ENCODE measurements at places on chromosomes 6 and 20.

DNA sequence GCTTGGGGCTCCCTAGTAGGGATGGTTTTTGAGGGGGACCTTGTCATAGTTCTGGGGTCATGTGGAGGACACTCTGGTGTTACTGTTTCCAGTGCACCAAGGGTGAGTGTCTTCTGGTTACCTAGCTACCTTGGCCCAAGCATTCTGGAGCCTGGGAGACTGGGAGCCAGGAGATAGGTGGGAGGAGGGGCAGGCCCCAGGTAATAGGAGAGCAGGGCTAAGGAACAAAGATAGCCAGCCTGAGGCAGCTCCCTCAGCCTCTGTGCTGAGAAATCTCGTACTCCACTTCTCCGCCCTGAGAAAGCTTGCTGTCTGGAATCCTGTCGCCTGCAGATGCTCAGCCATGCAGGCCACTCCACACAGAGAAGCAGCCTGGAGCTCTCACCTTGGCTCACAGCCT, 8.3 kb upstream of the ENTPD6 start:
- DNase-seq = no peak

DNA sequence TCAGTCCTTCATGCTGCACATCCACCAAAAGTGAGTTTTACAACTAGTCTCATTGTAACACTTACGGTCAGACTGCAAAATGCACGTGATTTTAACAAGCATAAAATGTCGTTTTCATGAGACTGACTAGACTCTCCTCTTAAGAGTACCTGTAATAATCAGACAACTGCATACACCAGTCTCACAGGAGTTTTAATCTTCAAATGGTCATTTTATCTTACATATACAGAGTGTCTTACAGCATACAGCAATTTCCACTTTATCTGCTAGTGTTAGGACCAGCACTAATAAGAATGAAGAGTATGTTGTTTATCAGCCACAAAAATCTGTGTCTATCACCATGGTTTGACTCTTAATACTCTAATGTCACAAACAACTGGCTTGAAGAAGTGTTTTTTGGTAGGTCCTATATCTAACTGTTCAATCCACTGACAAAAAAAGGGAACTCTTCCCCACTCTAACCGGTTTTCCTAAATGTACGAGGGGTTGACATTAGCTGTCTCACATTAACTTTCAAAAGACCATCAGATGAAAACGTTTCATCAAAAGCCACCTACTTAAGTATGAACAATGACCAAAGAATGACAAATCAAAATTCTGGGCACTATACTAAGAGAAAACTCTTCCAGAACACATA, 1.5 kb upstream of the ASF1A start:
- no peak for DNase-seq

DNA sequence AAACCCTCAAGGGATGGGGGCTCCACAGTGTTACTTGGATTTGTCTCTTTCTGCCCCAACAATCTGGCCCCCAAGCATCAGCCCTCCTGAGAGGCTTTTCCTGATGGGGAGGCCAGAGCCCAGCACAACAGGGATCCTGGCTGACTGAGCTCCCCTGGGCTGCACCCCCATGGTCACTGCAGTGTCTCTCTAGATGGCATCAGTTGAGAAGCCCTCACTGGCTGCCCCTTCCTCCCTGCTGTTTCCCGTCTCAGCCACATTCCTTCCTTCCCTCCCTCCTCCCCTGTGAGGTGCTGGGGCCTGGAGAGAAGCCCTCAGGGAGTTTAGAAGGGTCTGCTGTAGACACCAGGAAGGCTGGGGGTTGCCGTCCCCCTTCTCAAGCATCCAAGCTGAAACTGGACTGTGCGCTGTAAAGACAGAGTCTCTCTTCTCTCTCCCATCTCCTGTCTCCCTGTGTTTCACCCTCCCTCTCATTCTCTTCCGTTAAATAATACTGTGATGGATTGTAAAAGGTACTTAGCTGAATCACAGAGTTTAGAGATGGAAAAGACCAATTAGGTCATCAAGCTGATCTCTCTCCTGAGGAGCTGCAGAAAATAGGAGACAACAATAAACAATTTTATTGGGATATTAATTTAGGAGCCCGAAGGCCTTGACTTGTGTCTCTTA, 29.7 kb downstream of the SAYSD1 start:
- DNase-seq = no peak

- peak; percentile 56 for DNase-seq
Observed at GRCh38 chr20:57630061-57630460, 9.8 kb upstream of the ZBP1 start.

GRCh38 chr20:5670036-5670536, 80.1 kb upstream of the SHLD1 start:
- DNase-seq = no peak

DNA sequence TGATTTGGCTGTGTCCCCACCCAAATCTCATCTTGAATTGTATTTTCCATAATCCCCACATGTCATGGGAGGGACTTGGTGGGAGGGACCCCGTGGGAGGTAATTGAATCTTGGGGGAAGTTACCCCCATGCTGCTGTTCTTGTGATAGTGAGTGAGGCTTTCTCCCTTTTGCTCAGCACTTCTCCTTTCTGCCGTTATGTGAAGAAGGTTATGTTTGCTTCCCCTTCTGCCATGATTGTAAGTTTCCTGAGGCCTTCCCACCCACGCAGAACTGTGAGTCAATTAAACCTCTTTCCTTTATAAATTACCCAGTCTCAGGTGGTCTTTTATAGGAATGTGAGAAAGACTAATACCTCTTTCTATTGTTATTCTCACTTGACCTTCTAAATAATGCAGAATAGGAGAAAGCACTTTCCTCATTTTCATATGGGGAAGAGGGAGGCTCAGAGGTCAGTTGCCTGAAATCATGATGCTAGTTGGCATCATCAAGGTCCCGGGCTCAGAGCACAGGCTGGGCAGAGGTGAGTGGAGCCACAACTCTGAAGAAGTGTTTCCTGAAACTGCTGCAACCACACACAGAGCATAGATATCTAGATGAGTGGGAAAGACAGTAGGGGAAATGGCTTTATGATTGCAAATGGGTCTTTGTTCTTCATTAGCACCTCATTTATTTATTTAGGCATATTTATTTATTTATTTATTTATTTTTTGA, 191.0 kb downstream of the QKI start:
- DNase-seq = no peak

DNA sequence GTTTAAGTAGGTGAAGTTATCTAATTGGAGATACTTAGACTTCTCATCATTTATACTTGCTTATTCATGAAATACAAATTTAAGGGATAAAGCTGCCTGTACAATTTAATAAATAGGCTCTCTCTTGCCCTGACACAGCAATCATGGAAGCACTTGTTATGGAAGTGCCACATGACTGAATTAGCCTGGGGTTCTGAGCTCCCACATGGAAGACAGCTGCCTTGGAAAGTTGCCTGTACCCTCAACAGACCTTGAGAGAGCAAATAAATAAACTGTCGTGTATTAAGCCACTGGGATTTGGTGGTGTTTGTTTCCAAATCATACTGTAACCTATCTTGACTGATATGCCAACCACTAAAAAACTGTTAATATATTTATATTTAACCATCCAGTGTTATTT, 87.0 kb upstream of the RSPO3 start:
- no peak for DNase-seq

- DNase-seq = no peak
Observed at GRCh38 chr6:156316583-156317125, 460.5 kb upstream of the ARID1B start.

DNA sequence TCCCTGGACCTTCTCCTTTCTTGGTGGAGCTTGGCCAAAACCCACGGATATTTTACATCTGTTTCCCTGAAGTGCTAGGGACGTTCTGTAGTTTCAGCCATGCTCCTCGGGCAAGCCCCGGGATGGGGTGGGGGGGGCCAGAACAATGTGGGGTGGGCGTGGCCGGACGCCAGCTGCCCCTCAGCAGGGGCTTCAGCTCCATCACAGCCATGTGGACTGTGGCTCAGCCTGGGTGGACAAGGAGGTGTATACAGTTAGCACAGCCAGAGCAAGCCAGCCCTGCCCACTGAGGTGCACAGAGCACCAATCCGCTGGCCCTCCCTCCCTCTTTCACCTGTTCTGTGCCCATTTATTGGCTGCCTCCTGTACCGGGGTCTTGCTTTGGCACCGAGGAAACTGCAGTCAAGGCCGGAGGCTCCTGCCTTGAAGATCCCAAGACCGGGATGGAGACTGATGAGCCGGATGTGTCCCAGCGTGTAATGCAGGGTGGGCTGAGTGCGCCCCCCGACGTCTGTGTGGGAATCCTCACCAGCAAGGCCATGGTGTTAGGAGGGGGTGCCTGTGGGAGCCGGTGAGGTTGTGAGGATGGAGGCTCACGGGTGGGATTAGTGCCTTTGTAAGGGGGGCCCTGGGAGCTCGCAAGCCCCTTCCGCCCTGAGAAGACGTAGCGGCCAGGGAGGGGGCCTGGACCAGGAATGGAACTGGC, 28.0 kb downstream of the FRMD1 start:
- DNase-seq = no peak

GRCh38 chr6:32112431-32112980, 3.4 kb upstream of the TNXB start:
- no peak for DNase-seq

All from naive thymus-derived CD4-positive, alpha-beta T cell (primary cell).